ENCODE measurements at places on chromosomes 12 and 14. TPM values are rescaled to one million over a fixed set of nuclear protein-coding genes. Genes with fewer than 3 reads are reported as not detected.

DNA sequence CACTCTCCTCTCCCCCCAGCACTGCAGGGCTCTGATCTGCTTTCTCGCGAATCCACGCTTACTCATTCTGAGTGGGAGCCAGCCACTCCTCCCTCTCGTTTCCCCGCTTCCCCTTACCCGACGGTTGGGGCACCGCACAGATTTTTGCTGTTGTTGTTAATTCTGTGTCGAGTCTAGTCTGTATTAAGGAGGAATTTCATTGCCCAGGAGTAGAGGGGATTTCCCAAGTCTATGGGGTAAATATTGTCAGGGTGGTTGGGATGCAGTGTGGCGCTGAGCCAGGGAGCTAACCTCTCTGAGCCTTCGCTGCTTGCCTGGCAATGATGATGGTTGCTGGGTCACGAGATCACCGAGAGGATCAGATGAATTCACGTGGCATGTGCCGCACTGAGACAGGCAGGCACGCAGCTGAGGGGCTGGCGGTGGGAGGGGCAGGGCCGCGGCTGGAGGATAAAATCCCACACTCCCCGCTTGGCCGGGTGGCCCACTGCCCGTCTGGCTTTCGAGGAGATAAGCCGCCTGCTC, 18.5 kb downstream of the NCOR2 start:
- no peak for DNase-seq

GRCh38 chr12:113221997-113222729, 899 bp downstream of the TPCN1 start:
- DNase-seq, result no peak

DNA sequence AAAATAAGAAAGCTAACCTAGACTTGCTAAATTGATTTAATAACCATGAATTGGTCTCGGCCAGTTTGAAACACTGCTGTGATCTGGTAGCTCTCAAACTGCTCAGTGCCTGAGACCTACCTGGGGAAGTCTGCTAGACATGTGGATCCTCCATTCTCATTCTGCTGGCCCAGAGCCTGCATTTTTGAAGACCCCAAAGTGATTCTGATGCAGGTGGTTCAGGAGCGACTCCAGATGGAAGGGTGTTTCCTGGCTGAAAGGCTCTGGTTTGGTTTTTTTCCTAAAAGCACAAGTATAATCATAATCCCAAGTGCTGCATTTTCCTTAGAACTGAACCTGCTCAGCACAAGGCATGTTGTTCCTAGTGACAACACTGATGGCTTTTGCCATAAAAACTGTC, 159.5 kb downstream of the ZNF664 start:
- no peak for DNase-seq

- no peak for DNase-seq
Measured at GRCh38 chr12:102080842-102081241, 19.1 kb upstream of the WASHC3 start.

DNA sequence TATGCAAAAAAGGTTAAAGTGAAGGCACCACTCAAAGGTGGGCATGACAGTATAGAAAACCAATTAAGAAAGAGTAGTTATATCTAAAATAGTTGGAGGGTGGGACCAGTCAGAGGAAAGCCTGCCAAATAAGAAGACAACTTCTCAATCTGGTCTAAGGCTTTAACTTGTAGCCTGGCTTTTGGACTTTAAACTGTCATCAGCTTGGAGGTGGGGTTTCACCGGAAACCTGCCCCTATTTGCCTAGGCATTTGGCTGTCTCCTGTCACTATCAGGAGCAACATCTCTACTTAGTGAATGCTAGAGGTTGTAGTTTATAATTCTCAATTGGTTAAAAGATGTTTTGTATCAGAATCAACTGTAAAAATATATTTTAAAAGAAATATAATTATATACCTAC, 107.3 kb downstream of the SLCO1B3 start:
- no peak for DNase-seq

GRCh38 chr12:55970775-55971174, 3.1 kb upstream of the RAB5B start:
- no peak for DNase-seq

GRCh38 chr12:50771409-50771808, 7.5 kb downstream of the ATF1 start:
- no peak for DNase-seq

- DNase-seq, result no peak
Measured at GRCh38 chr12:32116897-32117296, 10.2 kb downstream of the BICD1 start.

GRCh38 chr12:30701056-30701455, 5.4 kb upstream of the IPO8 start:
- DNase-seq, result no peak

GRCh38 chr12:49126852-49127763, 4.1 kb downstream of the TUBA1B start:
- DNase-seq, result no peak

GRCh38 chr12:53836119-53836655, 84.4 kb upstream of the CISTR start:
- DNase-seq, result no peak

- DNase-seq, result no peak
Measured at GRCh38 chr12:91140026-91140931, 29.0 kb upstream of the LUM start.

DNA sequence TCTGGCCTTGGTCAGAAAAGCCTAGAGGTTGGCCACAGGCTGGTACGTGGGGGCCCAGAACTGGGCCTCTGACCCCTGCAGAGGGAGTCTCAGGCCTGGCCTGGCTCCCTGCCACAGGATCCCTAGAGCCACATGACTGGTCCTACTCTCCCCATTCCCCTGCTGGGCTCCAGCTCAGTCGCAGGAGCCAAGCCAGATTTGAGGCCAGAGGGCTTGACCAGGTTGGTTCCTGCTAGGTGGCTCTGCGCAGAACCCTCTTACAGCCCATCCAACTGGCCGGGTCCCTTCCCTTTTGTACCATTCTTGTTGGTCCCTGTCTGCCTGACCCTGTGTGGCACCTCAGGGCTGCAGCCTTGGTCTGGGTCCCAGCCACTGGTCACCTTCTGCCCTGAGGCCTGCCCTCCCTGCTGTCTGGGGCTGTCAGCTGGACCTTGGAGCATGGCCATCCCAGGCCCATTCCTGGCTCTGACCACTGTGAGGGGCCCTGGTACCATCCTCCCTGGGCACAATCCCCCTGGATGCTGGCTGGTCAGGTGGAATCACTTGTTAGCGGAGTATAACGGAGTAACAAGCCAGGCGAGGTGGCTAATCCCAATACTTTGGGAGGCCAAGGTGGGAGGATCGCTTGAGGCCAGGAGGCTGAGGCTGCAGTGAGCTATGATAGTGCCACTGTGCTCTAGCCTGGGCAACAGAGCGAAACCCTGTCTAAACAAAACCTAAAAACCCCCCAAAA, 22.9 kb upstream of the PPP1R13B start:
- no peak for DNase-seq

DNA sequence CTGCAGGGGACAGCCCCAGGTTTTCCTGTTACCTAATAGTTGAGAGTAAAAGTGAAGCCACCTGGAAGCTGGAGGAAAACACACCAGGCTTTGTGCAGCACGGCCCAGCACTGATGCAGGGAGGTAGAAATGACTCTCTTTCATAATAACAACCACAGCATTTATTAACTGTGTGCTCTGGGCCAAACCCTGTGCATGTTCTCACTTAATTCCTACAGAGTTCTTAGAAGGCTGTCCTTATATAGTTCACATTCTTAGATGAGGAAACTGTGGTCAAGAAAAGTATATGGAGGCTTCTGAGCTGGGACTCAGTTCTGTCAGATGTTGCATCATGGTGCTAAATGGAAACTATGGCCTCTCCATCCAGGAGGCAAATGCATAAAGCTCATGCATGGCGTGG, 100.0 kb downstream of the PAPOLA start:
- no peak for DNase-seq

DNA sequence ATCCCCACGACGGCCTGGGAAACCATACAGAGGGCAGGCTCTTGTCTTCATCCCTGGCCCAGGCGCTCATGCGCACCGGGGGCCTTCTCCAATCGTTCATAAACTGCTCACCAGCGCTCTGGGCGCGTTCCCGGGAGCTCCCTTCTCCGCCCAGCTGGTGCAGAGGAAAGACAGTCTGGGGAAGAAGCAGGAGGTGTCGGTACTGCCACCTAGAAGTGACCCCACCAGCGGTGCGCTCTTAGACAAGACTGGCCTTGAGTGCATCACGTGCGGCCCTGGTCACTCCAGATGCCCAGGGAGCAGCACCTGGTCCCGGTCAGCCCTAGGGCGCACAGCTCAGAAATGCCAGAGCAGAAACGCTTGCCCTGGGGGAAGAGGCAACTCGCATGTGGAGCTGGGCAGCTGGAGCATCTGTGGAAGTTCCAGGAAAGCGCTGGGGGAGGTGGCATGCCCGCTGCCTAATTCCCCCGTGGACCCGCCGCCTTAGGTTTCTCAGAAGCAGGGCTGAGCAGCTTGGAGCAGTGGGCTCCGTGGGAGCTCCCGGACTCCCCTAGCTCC, 2.5 kb downstream of the GSC start:
- no peak for DNase-seq

BCL2L2 gene
- 39.1 TPM for polyA plus RNA-seq

CIT gene
- 15.1 TPM for polyA plus RNA-seq

SCNN1A gene
- polyA plus RNA-seq, result 70.4 TPM

LRTM2 gene
- 0.31 TPM for polyA plus RNA-seq

CABP1 gene
- 5.6 TPM for polyA plus RNA-seq

NDRG2 gene
- polyA plus RNA-seq, result 174 TPM
